ENCODE measurements at places on chromosomes 1 and 21. TPM values are rescaled to one million over a fixed set of nuclear protein-coding genes. Genes with fewer than 3 reads are reported as not detected.

Gene PADI3
- not detected for polyA plus RNA-seq

Gene S100A7A
- polyA plus RNA-seq: not detected

Gene DCST1
- polyA plus RNA-seq: 0.52 TPM

Gene GNAT2
- not detected for polyA plus RNA-seq

Gene RASSF5
- polyA plus RNA-seq: 69.7 TPM

- DNase-seq: no peak
- no peak overlapping the region for H3K27ac ChIP-seq
- no peaks in the 10 kb centered on the region for H3K4me1 ChIP-seq
- H3K27me3 ChIP-seq: no peaks in the 10 kb centered on the region
Observed at GRCh38 chr1:41476807-41477361, 7.6 kb downstream of the EDN2 start.

DNA sequence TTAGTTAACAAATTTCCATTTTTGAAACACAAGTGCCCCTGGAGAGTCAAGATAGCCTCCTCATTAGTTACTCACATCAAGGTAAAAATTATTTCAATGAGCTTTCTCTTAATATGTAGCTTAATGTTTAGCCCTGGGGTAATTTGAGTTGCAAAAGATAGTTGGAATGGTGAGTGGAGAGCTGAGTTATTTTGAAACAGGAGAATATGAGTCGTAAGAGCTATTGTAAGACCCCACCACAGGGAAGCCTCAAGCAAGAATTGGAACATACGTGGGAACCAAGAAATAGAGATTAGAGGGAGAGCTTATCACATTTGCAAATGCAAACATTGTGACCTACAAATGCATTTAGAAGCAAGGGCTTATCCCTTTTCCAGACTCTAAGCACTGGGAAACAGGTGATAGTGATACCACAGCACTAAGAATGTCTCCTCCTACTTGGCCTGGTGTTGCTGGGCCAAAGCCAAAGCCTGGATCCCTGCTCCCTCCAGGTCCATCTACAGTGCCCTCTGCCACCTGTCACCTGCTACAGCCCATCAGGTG, 635.1 kb downstream of the PTPRC start:
- no peak for DNase-seq
- no peak overlapping the region for H3K4me3 ChIP-seq
- no peaks in the 10 kb centered on the region for H3K36me3 ChIP-seq
- H3K4me1 ChIP-seq: no peaks in the 10 kb centered on the region
- no peaks in the 10 kb centered on the region for H3K27me3 ChIP-seq
- H3K27ac ChIP-seq: no peak overlapping the region

DNA sequence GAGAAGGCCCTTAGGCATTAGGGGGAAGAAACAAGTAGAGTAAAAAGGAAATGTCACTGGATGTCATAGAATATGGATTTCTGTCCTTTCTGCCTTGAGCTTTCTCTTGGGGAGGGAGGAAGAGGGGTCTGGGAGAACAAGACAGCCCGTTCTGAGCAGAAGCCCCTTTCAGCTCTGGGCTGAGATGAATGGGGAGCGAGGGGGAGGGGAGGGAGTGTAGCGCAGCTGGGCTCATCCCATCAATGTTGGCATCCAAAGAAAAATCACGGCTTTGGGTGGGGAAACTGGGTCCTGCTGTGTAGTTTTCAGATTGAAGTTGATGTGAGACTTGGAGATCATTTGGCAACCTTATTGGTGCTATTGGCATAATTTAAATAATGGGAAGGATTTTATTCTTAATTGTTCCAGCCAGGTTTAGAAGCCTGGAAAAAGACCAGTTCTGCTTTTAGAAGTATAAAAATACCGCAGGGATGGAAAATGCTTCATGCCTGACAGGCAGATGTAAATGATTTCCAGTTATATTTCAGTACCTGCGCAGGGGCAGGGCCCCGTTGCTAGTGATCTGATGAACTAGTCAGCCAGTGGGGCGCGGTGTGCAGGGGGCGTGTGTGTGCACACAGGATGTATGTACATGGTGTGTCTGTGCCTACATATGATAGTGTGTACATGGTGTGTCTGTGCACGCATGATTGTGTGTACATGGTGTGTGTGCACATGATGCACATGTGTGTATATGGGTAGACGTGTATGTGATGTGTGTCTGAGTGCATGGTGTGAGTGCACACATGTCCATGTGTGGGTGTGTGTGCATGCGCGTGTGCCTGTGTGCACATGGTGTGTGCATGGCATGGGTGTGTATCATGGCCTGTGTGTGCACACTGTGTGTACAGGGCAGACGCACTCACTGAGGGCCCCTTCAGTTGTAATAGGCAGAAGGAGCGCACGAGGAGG, 36.0 kb downstream of the ABCG1 start:
- no peak overlapping the region for H3K27ac ChIP-seq
- peak; percentile 38 for DNase-seq
- no peak overlapping the region for H3K4me3 ChIP-seq
- no peaks in the 10 kb centered on the region for H3K27me3 ChIP-seq

DNA sequence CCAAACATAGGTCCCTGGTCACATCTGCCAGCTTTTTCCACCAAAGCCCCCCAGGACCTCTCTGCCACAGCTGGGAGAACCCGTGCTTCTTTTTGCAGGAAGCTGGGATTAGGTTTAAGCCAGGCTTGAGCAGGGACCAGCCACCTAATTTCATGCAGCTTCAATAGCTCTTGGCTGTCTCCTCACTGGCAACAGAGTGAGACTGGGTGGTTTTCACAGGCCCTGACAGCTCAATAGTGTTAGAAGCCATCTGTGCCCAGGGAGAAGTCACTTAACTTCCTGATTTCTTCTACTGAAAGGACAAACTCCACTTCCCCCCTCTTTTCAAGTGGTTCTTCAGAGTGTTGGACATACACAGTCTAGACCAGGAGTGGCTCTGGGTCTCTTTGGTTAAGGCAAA, 20.4 kb upstream of the SRSF4 start:
- no peak overlapping the region for H3K4me3 ChIP-seq
- no peaks in the 10 kb centered on the region for H3K36me3 ChIP-seq
- peaks cover 4% of the 10 kb centered on the region for H3K4me1 ChIP-seq
- no peaks in the 10 kb centered on the region for H3K27me3 ChIP-seq
- H3K27ac ChIP-seq: no peak overlapping the region

GRCh38 chr1:223338811-223339746, 24.9 kb downstream of the SUSD4 start:
- H3K4me3 ChIP-seq: no peak overlapping the region
- H3K36me3 ChIP-seq: no peaks in the 10 kb centered on the region
- no peak overlapping the region for H3K27ac ChIP-seq
- DNase-seq: no peak
- no peaks in the 10 kb centered on the region for H3K4me1 ChIP-seq
- H3K27me3 ChIP-seq: no peaks in the 10 kb centered on the region

GRCh38 chr1:12556368-12556930, 61.6 kb downstream of the DHRS3 start:
- no peaks in the 10 kb centered on the region for H3K4me1 ChIP-seq
- no peak for DNase-seq
- H3K36me3 ChIP-seq: no peaks in the 10 kb centered on the region
- H3K27ac ChIP-seq: no peak overlapping the region

DNA sequence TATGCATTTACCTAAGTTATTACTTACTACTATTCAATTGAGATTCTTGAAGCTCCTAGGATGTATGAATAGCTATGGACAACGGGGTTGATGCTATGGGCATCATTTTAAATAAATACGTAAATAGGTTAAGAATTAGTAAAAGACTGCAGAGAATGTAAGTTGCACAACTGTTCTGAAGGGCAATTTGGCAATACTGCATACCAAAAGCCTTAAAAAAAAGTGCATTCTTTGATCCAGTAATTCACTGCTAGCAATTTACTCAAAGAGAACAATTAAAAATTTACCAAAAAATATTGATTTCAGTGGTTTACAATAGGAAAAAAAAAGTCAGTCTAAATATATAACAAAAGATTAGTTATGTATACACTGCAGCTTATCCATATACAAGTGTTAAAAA, 3.5 kb downstream of the ARPC5 start:
- H3K36me3 ChIP-seq: peaks cover 52% of the 10 kb centered on the region
- peaks cover 34% of the 10 kb centered on the region for H3K4me1 ChIP-seq
- no peak overlapping the region for H3K27ac ChIP-seq
- H3K27me3 ChIP-seq: no peaks in the 10 kb centered on the region
- H3K4me3 ChIP-seq: no peak overlapping the region

DNA sequence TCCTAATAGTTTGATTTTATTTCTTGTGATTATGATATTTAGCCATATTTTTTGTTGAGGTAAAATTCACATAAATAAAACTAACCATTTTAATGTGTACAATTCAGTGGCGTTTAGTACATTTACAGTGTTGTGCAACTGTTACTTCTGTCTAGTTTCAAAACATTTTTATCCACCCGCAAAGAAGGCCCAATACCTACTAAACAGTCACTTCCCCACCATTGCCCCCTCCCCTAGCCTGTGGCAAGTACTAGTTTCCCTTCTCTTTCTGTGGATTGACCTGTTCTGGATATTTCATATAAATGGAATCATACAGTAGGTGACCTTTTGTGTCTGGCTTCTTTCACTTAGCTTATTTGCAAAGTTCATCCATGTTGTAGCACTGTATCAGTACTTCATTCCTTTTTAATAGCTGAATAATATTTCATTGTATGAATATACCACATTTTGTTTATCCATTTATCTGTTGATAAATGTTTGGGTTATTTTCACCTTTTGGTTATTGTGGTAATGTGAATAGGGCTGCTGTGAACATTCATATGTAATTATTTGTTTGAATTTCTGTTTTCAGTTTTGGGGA, 4.1 kb downstream of the FLVCR1 start:
- no peaks in the 10 kb centered on the region for H3K27me3 ChIP-seq
- DNase-seq: no peak
- H3K36me3 ChIP-seq: peaks cover 4% of the 10 kb centered on the region
- peaks cover 22% of the 10 kb centered on the region for H3K4me1 ChIP-seq

DNA sequence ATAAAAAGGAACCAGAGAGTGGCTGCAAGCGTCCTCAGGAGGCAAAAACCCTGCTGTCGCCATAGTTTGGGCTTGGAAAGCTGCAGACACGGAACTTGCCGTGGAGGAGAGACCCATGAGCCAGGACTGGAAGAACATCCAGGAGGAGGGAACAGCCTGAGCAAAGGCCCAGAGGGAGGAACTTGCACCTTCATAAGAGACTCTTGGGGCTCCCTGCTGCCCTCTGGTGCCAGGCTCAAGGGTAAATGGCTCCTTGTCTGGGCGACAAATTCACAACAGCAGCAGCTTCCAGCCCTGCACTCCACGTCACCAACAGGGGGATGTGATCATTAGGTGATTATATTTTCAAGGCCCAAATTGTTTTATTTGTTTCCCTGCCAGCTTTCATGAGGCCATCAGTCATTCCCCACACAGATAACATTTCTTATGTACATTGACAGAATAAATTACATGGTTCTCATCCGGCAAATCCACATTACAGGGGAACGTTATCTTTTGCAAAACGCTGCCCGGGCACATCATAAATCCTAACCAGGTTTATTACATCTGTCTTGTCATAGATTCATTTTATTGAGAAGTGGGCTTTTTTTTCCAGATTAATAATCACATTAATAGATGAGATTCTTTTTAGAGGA, 143.0 kb upstream of the GRIK3 start:
- no peaks in the 10 kb centered on the region for H3K4me1 ChIP-seq
- H3K27ac ChIP-seq: no peak overlapping the region
- no peaks in the 10 kb centered on the region for H3K27me3 ChIP-seq
- no peaks in the 10 kb centered on the region for H3K36me3 ChIP-seq
- H3K4me3 ChIP-seq: no peak overlapping the region

GRCh38 chr1:2609319-2610035, 22.9 kb downstream of the PRXL2B start:
- no peaks in the 10 kb centered on the region for H3K36me3 ChIP-seq
- no peaks in the 10 kb centered on the region for H3K4me1 ChIP-seq
- peaks cover 6% of the 10 kb centered on the region for H3K27me3 ChIP-seq

Data from B cell (primary cell).